ENCODE measurements at places on chromosomes 2 and 18. TPM values are rescaled to one million over a fixed set of nuclear protein-coding genes. Genes with fewer than 3 reads are reported as not detected.

DNA sequence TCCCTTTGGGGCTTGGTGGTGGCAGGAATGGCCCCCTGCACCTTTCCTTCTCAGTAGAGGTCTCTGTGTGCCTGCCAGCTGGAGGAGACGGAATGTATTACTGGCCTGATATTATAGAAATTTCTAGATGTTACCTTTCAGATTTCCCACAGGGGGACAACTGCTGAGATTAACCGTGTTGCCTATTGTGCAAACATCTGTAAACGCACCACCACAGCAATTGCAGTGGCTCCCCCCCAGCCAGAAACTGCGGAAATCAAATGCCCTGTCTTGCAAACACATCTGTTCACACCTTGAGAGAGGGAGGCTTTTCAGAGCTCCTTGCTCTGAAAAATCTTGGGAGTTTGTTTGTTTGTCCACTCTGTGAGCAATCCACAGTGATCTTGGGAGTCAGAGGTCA, 270.0 kb upstream of the RAB12 start:
- DNase-seq, result no peak
- H3K4me1 ChIP-seq, result no peaks in the 10 kb centered on the region
- H3K27ac ChIP-seq, result no peak overlapping the region
- no peaks in the 10 kb centered on the region for H3K27me3 ChIP-seq
- H3K36me3 ChIP-seq, result no peaks in the 10 kb centered on the region
- H3K4me3 ChIP-seq, result no peak overlapping the region

- H3K27me3 ChIP-seq, result no peaks in the 10 kb centered on the region
- H3K4me3 ChIP-seq, result no peak overlapping the region
- no peak for DNase-seq
These were observed 2.7 kb downstream of the RSAD2 start for GRCh38 chr2:6880200-6880733.

DNA sequence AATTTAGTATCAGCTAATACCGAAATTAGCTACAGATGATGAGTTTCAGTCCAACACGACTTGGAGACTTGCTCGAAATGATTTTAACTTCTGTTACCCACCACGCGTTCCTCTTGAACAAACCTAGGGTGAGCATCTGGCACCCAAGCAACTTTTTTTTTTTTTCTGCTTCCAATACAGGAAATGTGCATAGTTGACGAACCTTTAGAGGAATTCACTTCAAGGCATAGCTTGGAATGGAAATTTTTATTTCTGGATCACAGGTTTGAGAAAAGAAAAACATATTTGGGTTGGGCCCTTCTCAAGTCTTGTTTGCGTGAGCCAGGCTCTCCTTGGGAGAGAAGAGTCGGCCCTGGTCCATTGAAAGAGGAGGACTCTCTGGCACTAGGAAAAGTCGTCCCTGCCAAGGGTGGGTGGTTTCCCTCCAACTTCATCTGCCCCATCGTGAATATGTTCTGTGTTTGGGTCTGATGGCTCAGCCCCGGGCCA, 37.4 kb upstream of the RPL31 start:
- H3K36me3 ChIP-seq, result no peaks in the 10 kb centered on the region
- no peaks in the 10 kb centered on the region for H3K4me1 ChIP-seq
- no peak overlapping the region for H3K27ac ChIP-seq
- no peak overlapping the region for H3K4me3 ChIP-seq

- no peak overlapping the region for H3K27ac ChIP-seq
- H3K4me3 ChIP-seq, result no peak overlapping the region
- no peaks in the 10 kb centered on the region for H3K4me1 ChIP-seq
- DNase-seq, result no peak
These were observed 424.0 kb downstream of the ARHGAP15 start for GRCh38 chr2:143553261-143553660.

- H3K36me3 ChIP-seq, result no peaks in the 10 kb centered on the region
- no peak overlapping the region for H3K4me3 ChIP-seq
- H3K4me1 ChIP-seq, result no peaks in the 10 kb centered on the region
- no peak for DNase-seq
- no peak overlapping the region for H3K27ac ChIP-seq
These were observed 130.2 kb upstream of the ID2 start for GRCh38 chr2:8551622-8552074.

GRCh38 chr18:74989134-74989533, 219.8 kb downstream of the PTGR3 start:
- DNase-seq, result no peak
- no peak overlapping the region for H3K27ac ChIP-seq
- no peaks in the 10 kb centered on the region for H3K27me3 ChIP-seq
- no peaks in the 10 kb centered on the region for H3K4me1 ChIP-seq
- no peak overlapping the region for H3K4me3 ChIP-seq
- no peaks in the 10 kb centered on the region for H3K36me3 ChIP-seq

- H3K27me3 ChIP-seq, result no peaks in the 10 kb centered on the region
- no peaks in the 10 kb centered on the region for H3K36me3 ChIP-seq
- no peaks in the 10 kb centered on the region for H3K4me1 ChIP-seq
- no peak overlapping the region for H3K4me3 ChIP-seq
- no peak overlapping the region for H3K27ac ChIP-seq
These were observed 132.4 kb upstream of the FSHR start for GRCh38 chr2:49286726-49287125.

GRCh38 chr18:48866028-48866733, 84.6 kb downstream of the SMAD7 start:
- peak; percentile 80 for DNase-seq
- H3K27ac ChIP-seq, result no peak overlapping the region
- H3K27me3 ChIP-seq, result no peaks in the 10 kb centered on the region
- peaks cover under 1% of the 10 kb centered on the region for H3K36me3 ChIP-seq
- no peak overlapping the region for H3K4me3 ChIP-seq

DNA sequence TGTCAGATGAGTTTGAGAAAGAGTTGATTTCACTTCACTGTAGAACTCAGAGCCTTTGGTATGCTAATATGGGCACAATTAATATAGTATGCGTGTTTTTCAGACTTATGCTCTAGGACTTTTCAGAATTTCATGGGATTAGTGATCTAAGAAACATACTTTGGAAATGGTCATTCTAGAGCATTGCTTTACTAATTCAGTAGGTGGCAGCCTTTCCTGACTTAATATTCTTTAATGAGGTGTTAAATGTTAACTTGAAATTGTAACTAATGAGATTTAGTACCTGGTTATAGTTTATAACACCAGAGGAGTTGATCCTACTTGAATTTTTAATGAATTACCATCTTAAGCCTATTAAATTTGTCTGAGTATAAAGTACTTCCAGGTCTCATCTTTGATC, 28.4 kb downstream of the ACTR2 start:
- no peaks in the 10 kb centered on the region for H3K27me3 ChIP-seq
- no peak for DNase-seq
- no peaks in the 10 kb centered on the region for H3K4me1 ChIP-seq
- H3K27ac ChIP-seq, result no peak overlapping the region

GRCh38 chr2:162092658-162093556, 18.9 kb upstream of the DPP4 start:
- peaks cover 28% of the 10 kb centered on the region for H3K4me1 ChIP-seq
- H3K36me3 ChIP-seq, result no peaks in the 10 kb centered on the region
- H3K4me3 ChIP-seq, result no peak overlapping the region
- H3K27me3 ChIP-seq, result no peaks in the 10 kb centered on the region
- peak; percentile 97 for DNase-seq

GRCh38 chr18:2515908-2516625, 55.2 kb downstream of the METTL4 start:
- H3K27me3 ChIP-seq, result no peaks in the 10 kb centered on the region
- peaks cover 14% of the 10 kb centered on the region for H3K4me1 ChIP-seq
- H3K4me3 ChIP-seq, result no peak overlapping the region
- H3K36me3 ChIP-seq, result no peaks in the 10 kb centered on the region

- H3K36me3 ChIP-seq, result no peaks in the 10 kb centered on the region
- peak overlapping the region; percentile 11 for H3K27ac ChIP-seq
These were observed 24.0 kb downstream of the MAIP1 start for GRCh38 chr2:199979398-199979797.

DNA sequence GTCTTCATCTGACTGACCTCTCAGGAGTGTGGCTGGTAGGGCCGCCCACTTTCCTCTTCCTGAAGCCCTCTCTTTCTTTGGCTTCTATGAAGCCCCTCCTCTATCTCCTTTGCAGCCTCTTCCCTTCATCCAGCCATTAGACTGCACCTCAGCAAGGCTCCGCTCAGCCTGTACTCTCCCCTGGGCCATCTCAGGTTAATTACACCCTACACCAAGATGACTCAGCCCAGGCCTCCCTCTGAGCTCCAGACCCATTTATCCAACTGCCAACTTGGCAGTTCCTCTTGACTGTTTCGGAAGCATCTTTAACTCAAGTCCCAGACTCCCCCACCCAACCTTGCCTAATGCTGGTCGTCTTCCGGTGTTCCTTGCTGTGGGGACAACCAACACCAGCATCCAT, 5.8 kb upstream of the WNT6 start:
- peak; percentile 72 for DNase-seq
- H3K36me3 ChIP-seq, result no peaks in the 10 kb centered on the region
- peaks cover 38% of the 10 kb centered on the region for H3K27me3 ChIP-seq
- H3K4me3 ChIP-seq, result no peak overlapping the region
- no peaks in the 10 kb centered on the region for H3K4me1 ChIP-seq
- H3K27ac ChIP-seq, result no peak overlapping the region

DNA sequence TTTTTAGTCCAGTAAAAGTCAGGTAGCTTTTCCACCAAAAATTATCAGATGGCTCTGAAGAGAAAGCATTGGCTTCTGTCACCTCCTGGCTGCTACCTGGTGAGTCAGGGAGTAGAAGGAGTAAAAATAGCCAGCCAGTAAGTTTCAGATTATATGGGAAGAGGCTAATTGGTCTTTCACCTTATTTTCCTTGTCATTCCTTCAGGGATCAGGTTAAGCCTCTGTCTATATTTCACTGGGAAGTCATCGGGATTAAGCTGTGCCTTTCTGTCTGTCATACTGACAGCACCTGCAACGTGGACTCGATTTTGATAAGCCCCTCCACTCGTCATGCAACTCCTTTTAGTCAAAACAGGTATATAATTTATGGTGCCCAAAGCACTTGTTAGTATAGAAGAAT, 380.7 kb upstream of the CELF4 start:
- DNase-seq, result no peak
- no peaks in the 10 kb centered on the region for H3K4me1 ChIP-seq
- H3K27me3 ChIP-seq, result no peaks in the 10 kb centered on the region
- H3K4me3 ChIP-seq, result no peak overlapping the region
- H3K36me3 ChIP-seq, result no peaks in the 10 kb centered on the region
- H3K27ac ChIP-seq, result no peak overlapping the region

- no peak for DNase-seq
- H3K27ac ChIP-seq, result no peak overlapping the region
- no peaks in the 10 kb centered on the region for H3K36me3 ChIP-seq
- no peak overlapping the region for H3K4me3 ChIP-seq
- no peaks in the 10 kb centered on the region for H3K27me3 ChIP-seq
These were observed 117.6 kb downstream of the PMAIP1 start for GRCh38 chr18:60017371-60017770.

- H3K27ac ChIP-seq, result peak overlapping the region; percentile 93
- peak; percentile 87 for DNase-seq
- H3K4me1 ChIP-seq, result peaks cover 36% of the 10 kb centered on the region
These were observed 103.5 kb downstream of the SPTBN1 start for GRCh38 chr2:54559593-54560145.

- H3K27ac ChIP-seq, result no peak overlapping the region
- no peak overlapping the region for H3K4me3 ChIP-seq
- H3K27me3 ChIP-seq, result peaks cover 3% of the 10 kb centered on the region
- H3K4me1 ChIP-seq, result no peaks in the 10 kb centered on the region
These were observed 134.2 kb downstream of the DYSF start for GRCh38 chr2:71587509-71588073.

DNA sequence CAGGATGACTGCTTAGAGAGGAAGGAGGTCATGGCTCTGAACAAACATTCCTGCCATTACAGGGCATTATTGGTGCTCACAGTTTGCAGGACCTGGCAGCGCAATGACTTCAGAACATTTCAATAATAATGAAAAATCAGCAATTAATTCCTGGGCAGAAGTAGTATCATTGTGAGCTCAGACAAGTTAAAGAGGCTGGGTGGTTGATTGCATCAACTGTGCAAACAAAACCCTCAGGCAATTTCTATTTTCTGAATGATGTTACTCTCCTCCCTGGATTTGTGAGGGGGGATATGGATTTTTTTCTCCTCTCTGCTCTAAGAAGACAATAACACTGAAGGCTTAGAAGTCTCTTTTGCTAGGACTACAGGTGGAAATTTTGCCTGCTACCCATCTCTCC, 168.1 kb upstream of the TACR1 start:
- H3K4me3 ChIP-seq, result no peak overlapping the region
- H3K4me1 ChIP-seq, result no peaks in the 10 kb centered on the region
- H3K27ac ChIP-seq, result no peak overlapping the region
- H3K36me3 ChIP-seq, result no peaks in the 10 kb centered on the region
- H3K27me3 ChIP-seq, result no peaks in the 10 kb centered on the region

GRCh38 chr2:177329064-177329463, 63.5 kb upstream of the AGPS start:
- H3K4me1 ChIP-seq, result peaks cover 8% of the 10 kb centered on the region
- no peak overlapping the region for H3K27ac ChIP-seq
- DNase-seq, result no peak
- no peak overlapping the region for H3K4me3 ChIP-seq

DNA sequence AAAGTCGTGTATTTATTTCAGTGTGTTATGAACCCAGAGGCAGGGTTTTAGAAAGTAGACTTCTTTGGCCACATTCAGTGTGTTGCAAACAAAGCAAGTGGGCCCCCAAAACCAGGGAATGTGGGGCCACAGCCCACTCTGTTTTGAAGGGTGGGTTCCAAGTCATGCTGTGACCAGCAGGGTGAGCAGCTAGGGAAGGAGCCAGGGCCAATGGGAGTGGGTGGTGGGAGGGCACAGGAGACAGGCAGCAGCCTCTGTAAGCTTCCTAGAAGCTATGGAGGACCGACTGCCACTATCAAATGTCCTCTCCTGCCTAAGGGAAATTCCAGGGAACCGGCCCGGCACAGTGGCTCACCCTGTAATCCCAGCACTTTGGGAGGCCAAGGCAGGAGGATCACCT, 50.4 kb upstream of the LYPD1 start:
- H3K27ac ChIP-seq, result no peak overlapping the region
- H3K4me3 ChIP-seq, result no peak overlapping the region
- no peaks in the 10 kb centered on the region for H3K27me3 ChIP-seq
- peaks cover 3% of the 10 kb centered on the region for H3K4me1 ChIP-seq

DNA sequence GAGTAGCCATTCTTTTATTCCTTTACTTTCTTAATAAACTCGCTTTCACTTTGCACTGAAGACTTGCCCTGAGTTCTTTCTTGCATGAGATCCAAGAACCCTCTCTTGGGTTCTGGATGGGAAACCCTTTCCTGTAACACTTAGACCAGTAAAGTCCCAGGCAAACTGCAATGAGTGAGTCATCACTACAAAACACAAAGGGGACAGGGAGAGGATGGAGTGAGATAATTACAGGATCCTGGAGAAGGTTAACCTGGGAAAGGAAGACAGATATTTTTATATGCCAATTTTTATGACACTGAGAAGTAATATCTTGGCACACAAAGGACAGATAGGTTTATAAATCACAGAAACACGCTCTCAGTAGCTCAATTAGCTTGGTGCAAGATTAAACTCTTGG, 48.7 kb downstream of the EHD3 start:
- no peak for DNase-seq
- no peak overlapping the region for H3K27ac ChIP-seq
- no peaks in the 10 kb centered on the region for H3K27me3 ChIP-seq
- no peaks in the 10 kb centered on the region for H3K36me3 ChIP-seq

Gene UGT1A4
- not detected for total RNA-seq

Gene MROH2A
- total RNA-seq, result not detected

Gene SCN1A
- total RNA-seq, result 0.50 TPM

Gene CPO
- under 0.01 TPM for total RNA-seq

Gene DUSP19
- total RNA-seq, result 5.1 TPM

Gene AMER3
- not detected for total RNA-seq

Gene TANC1
- 30.8 TPM for total RNA-seq

Gene ASIC4
- total RNA-seq, result under 0.01 TPM

Gene ASB18
- total RNA-seq, result not detected

Gene CDKL4
- total RNA-seq, result 3.0 TPM

Gene HOXD12
- not detected for total RNA-seq

Gene LYPD6B
- not detected for total RNA-seq

Gene EIF2AK2
- total RNA-seq, result 32.0 TPM
